NCI-H748 treated with DMSO at 0.1 percent for 48 hours (cell line): ENCODE measurements at places on chromosomes 3 and 15.

GRCh38 chr3:147875498-147875897 lies 466.3 kb downstream of the ZIC1 start:
- DNase-seq = no peak

DNA sequence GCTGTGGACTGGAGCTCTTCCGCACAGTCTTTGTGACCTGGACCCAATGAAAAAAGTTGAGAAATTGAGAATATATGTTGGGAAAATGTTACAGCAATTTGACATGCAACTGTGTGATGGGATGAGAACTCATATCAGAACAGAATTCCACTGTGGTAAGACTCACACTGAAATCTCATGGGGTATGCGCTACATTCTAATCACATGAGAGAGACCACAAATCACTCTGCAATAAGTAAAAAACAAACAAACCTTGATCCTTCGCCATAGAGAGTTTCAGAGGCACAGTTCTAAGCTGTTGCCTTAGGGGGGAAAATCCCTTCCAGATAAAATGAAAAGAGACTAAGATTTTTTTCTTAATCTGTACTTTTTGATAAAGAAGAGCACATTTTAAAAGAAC lies 37.3 kb downstream of the LMCD1 start:
- DNase-seq = no peak

- no peak for DNase-seq
These were observed 170.3 kb upstream of the SOX2 start for GRCh38 chr3:181541414-181541813.

DNA sequence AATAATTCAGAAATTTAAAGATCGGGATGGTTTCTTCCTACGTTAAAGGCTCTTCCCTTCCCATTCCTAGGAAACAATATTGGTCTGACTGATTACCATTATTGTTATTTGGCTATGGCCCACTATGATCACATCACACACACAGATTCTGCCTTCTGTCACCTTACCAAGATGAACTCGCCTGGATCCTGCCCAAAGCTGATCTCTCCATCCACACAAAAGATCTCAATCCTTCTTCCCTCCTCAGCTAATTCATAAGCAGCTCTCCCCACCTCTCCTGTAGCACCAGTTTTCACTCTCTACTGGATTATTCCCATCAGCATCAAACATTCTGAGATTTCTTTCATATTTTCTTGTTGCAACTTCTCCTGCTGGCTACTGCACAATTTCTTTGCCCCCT lies 25.0 kb downstream of the PLCL2 start:
- no peak for DNase-seq

DNA sequence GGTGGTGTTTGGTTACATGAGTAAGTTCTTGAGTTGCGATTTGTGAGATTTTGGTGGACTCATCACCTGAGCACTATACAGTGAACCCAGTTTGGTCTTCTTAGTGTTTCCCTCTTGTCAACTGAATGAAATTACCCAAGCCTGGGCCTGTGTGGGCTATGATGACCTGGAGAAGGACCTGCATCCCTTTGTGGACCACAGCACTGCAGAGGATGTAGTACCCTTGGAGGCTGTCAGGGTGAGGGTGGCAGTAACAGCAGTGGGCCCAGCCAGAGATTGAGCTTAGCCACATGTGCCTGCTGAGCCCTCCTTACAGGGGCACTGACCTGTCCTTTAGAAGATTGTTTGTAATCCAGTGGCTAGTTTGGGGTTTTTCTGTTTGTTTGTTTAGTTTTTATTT lies 250.1 kb upstream of the TRIM42 start:
- no peak for DNase-seq

DNA sequence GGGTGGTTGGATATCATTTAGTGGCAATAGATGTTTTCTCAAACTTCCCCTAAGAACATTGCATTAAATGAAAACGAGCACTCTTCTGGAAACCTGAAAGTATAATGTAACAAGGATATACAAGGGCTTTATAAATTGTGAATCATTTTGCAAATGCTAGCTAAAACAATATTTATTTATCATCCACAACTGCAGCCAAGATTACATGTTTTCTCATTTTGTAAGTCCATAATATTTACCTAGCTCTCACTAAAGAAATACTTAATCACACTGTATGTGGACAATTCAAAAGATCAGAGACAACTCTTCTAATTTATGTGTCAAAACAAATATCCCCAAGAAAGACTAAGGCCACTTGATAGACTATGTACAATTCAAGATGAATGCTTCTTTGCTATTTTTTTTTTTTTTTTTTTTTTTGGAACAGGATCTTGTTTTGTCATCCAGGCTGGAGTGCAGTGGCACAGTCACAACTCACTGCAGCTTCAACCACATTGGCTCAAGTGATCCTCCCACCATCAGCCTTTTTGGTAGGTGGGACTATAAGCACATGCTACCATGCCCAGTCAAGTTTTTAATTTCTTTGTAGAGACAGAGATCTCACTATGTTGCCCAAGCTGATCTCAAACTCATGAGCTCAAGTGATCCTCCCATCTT lies 427.7 kb upstream of the THBS1 start:
- DNase-seq = no peak

GRCh38 chr3:106204160-106204868 lies 335.5 kb upstream of the CBLB start:
- DNase-seq = no peak

GRCh38 chr3:32818970-32819511 lies 1.2 kb downstream of the TRIM71 start:
- no peak for DNase-seq

- DNase-seq = no peak
These were observed 587.1 kb downstream of the ZNF385D start for GRCh38 chr3:21163956-21164355.

DNA sequence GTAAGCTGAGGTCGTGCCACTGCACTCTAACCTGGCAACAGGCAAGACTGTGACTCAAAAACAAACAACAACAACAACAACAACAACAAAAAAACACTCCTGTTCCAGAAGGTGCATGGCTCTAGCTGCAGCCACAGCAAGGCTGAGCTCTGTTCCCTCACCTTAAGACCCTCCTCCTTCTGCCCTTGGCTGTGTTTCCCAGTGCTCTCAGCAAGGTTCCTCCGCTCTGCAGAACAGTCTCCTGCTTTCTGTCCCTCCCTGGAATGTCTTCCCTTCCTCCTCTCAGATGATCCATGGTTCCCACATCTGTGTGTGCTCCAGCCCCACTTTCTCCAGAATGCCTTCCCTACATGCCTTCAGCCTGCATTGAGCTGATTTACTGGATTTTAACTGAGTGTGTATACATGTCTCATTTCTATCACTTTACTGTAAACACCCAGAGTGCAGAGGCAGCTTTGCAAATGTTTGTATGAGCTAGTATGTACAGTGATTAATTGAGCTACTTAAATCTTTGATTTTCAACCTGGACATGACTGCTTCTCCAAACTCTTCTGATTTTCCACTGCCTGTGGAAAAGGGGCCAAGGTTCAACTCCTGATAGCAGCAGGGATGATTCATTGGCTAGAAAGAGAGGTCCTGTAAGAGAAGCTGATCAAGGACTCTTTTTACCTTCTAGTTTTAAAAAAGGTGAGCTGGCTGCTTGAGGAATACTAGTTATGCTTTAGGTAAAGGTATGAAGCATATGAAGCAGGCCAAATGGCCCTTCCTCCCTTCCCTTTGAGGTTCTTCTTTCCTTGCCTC lies 14.7 kb downstream of the ANKUB1 start:
- no peak for DNase-seq
